ENCODE measurements at places on chromosomes 11 and 22.

GRCh38 chr11:111635706-111636045 lies 33.4 kb downstream of the SIK2 start:
- peak; percentile 30 for DNase-seq

DNA sequence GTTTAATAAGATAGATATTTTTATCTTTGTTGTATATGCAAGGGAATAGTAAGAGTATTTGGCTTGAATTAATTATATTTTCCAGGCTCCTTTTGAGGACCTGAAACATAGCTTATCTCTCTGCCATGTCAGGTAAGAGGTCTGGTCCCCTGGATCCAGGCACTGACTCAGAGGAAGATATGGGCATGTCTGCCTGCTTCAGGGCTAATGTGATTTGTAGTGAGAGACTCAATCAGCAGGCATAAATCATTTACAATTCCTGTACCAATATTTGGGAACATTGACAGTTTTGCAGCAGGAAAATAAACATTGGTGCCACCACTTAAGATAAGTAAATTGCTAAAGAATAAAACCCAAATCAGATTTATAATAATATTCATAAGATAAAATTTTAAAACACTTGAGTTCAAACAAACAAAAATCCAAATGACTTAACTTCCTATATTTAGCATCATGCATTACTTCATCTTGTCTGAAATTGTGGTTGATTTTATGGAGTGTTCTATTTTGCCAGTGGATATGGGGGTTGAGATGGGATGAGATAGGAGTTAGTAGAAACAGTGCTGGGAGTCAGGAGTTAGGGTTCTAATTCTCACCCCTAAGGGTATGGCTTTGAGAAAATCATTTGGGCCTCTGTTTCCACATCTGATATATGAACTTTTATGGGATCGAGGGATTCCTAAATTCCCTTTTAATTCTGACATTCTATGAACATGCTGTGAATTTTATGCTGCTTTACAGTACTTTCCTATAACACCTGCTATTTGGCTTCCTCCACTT lies 5.1 kb upstream of the CALCA start:
- DNase-seq = no peak

DNA sequence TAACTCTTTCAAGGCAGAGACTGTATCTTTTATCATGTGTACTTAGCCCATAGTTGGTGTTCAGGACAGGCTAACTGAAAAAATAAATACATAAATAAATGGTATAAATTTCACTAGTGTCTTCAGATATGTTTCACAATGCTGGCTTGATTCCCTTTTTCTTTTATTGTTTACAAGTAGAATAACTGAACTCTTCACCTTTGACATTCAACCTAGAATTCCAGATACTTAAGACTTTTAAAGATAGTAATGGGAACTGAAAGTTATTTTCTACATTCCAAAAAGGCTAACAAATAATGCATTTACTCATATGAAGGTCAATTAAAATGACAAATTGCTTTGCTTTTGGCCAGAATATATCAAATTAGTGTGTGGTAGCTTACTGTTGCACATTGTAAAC lies 411.3 kb upstream of the TENM4 start:
- no peak for DNase-seq

GRCh38 chr11:39037611-39038010 lies 2421.8 kb downstream of the LRRC4C start:
- no peak for DNase-seq

- DNase-seq = no peak
Measured at GRCh38 chr22:43126501-43127165, 16.1 kb downstream of the BIK start.

- no peak for DNase-seq
Measured at GRCh38 chr22:46066691-46067090, 83.6 kb upstream of the PPARA start.

DNA sequence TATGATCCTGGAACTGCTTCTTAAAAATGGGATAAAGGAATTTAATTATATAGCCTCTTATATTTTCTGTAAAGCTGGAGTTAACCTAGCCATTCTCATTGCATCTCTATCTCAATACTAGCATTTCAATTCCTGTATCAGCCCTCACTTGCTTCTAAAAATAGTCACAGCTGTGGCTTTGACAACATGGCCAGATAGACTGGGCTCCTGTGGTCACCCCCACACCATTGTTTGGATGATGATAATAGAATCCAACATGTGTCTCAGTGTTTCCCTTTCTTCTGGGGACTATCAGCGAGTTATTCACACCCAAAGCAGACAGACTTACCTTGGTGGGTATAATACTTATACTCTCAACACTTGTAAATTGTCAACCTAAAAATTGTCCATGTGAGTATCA lies 6.9 kb downstream of the VWA5A start:
- DNase-seq = no peak

DNA sequence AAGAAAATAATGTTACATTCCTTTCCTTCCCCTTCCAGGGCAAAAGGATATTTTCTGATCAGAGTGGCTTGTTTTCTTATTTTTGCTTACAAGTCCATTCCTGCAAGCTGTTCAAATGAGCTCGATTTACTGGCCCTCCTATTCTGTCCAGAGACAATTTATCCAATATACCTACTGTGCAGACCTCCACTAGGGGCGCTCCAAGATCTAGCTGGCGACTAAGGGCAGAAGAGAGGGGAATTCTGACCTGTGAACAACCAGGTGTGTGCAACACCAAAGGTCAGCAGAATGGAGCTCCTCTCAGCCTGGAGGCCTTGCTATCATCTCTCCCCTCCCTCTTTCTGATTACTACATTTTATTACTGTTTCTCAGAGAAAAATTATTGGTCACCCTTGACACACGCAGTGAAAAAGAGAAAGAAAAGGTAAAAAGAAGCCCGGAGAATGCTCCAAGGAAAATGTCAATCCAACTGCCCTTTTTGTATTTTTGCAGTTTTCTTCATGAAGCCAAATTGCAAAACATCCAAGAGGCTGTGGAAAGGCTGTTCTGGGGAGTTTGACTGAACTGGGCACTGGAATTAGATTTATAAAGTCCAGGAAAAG lies 3.2 kb downstream of the SEZ6L start:
- peak; percentile 3 for DNase-seq

DNA sequence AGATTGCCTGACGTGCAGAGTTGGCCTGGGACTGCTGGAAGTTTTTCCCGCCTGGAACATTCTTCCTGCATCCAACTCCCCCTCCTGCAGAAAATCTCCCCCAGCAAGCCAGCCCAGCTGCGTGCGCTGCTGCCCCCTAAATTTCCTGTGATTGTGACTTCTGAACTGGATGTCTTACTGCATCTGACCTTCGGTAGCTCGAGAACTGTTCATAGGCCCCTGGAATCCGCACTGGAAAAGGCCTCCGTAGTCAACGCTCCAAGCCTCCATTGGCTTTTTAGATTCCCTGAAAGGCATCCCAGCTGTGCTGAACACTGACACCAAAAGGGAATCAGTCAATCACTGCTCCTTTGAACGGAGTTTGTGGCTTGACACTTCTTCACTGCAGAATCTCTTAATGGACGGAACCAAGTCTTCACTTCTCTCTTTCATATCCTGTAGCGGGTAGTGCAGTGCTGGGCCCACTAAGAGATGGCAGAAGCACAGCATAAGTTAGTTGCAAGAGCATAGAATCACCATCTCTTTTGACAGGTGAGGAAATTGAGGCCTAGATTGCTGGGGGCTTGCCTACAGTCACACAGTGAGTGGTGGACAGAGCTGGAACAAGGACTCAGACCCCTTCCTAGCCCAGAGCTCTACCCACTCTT lies 14.2 kb upstream of the RASD2 start:
- no peak for DNase-seq

DNA sequence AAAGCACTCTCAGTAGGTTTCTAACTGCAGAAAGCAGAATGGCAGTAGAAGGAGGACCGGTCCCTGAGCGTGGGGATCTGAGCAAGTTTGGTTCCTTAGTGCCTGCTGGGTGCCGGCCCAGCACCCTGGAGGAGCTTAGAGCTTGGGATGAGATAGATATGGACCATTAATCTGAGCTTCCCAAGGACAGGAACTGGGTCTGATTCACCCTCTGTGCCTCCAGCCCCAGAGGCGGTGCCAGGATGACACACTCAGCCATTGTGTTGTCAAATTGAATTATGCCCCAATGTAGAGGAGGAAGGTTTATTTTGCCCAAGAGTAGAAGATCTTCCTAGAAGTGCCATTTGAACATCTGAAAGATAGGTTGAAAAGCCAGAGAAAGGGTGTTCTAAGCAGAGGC lies 4.3 kb downstream of the ZC3H7B start:
- DNase-seq = peak; percentile 35

DNA sequence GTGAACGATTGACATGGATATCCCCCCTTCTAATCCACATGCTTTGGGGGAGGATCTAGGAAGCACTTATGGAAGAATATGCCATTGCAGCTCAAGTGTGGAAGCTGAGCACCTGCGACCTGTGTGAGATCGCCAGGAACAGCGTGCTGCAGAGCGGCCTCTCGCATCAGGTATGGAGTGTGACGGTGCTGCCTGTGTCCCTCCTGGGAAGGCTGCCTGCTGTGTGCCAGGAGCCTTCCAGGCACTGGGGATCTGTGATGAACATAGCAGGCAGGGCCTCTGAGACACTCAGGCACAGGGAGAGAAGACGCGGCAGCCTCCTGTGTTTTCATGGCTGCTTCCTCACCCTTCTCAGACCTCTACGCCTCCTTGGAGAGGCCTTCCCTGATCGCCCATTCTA lies 36.5 kb downstream of the RNF141 start:
- DNase-seq = no peak

- DNase-seq = no peak
Measured at GRCh38 chr11:78214331-78215194, 25.8 kb downstream of the USP35 start.

- no peak for DNase-seq
Measured at GRCh38 chr22:27791159-27791858, 10.2 kb downstream of the MN1 start.

DNA sequence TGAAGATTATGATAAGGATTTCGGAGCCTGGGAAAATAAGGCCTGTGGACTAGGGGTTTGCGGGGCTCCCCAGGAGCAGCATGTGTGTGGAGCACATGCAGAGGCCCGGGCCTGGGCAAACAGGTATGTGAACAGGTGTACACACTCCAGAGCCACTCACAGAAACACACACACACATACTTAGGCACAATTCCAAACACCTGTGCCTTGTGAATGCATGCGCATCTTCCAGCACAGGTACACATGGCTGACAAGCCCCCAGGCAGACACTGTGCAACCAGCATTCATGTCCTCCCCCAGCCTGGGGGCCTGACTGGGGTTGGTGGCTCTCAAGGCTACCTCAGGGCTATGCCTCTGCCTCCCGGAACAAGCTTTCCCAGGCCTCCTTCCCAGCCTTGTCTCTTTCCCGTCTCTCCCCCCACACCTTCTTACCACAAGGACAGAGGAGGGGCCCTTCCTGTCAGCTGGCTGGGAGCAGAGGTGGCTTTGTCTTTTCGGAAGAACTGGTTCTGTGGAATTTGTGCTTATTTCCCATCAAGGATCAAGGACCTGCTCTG lies 2.6 kb upstream of the P2RY6 start:
- no peak for DNase-seq

DNA sequence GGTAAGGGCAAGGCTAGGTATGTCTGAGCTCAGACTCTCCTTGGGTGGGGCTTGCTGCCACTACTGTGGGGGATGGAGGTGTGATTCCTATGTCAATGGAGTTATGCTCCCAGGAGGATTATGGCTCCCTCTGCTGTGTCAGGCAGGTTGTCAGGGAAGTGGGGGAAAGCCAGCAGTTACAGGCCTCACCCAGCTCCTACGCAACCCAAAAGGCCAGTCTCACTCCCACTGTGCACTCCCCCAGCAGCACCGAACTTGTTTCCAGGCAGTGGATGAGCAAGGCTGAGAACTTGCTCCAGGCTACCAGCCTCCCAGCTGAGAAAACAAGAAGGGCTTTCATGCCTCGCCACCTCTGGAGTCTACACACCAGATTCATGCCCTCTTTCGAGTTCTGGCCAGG lies 18.2 kb downstream of the C11orf91 start:
- DNase-seq = no peak

DNA sequence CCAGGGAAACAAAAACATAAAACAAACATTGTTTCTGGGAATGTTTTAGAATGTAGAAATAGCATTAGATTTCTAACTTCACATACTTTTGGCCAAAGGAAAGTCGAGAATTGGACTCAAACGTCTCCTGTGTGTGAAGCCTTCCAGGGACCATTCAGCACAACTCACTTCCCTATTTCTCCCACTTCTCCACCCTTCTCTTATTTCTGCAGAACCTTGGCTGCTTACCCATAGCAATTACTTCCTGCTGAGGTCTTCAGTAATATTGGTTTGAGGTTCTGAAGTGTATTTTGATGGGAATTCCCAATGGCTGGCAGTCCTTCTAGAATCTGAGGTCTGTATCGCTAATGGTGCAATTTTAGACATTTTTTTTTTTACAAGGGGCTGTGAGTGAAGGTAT lies 158.3 kb upstream of the SNX19 start:
- no peak for DNase-seq

DNA sequence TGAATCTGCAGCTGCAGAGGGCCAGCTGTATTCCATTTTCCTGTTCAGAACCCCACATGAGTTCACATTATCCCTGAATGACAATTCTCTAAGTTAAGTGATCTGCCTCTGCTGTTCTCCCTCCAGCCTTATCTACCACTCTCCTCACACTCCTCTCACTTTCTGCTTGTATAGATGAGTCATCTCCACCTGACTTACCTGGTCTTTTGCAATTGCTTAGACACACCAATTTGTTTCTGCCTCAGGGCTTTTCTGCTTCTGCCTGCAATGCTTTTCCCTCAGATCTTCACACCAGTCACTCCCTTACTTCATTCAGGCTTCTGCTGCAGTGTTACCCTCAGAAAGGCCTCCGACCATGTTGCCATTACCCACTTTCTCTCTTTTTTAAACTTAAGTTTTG lies 118.1 kb downstream of the ATM start:
- DNase-seq = no peak

- no peak for DNase-seq
Measured at GRCh38 chr22:39349506-39349966, 255 bp upstream of the SYNGR1 start.

DNA sequence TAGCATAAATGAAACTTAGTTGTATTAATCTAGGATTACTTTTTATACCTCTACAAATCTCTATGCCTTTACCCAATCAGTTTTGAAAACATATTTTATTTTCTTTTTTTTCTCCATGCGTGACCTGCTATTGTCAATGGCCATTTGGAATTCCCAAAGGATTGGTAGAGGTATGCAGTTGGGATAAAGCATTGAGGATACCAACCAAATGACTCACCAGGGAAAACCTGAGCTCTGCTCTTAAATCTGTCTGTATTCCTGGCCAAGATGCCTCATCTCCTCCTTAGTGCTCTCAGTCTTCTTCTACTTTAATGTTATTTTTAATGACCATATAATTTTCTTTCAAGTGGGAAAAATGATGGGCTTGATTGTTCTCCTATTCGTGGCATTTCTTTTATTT lies 61.9 kb downstream of the EHF start:
- no peak for DNase-seq

Measured in anterior cingulate cortex (tissue), 58 donors.